Activated CD8-positive, alpha-beta memory T cell treated with anti-CD3 and anti-CD28 coated beads, Interleukin-2, amount 50 U/mL, for 48 hours (primary cell): ENCODE measurements at places on chromosomes 2 and 18.

GRCh38 chr2:240030379-240031094 lies at the start of gene OR6B2:
TSS of gene OR6B2 (minus strand) at chr2:240030429. CDS start at chr2:240030429, 0 bp downstream.
- no peak for DNase-seq

DNA sequence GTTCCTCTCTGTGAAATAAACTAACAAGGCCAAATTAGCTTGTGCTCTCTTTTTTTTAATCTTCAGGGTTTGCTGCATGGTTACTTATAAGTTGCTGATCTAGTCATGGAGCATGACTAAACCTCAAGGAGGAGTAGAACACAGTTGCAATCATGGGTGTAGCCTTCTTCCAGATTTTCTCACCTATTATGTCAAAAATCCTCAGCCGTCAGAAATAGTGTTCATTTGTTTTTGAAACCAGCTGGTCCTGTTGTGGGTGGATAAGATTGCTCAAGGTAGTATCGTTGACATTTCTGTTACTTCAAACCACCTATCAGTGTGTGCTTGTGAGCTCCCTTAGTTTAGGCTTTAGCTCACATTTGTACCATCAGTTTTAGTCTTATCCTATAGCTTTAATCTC lies 11.2 kb downstream of the RELCH start:
- no peak for DNase-seq

DNA sequence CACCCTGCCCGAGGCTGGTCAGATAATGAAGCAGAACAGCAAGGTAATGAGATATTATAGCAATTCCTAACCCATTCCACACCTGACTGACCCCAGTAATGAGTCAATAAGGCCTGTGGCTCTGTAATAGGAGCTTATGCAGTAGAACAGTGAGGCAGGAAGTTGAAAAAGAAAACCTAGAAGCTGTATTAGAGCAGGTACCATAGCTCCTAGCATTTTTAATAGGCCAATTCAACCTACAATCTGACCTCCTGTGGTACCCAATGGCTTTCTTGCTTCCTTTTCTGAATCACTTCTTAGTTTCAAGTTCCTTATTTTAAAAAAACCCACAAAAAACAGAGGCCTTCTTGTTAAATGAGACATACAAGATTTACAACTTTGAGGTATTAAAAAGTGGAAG lies 43.6 kb upstream of the MAP2 start:
- DNase-seq: no peak

DNA sequence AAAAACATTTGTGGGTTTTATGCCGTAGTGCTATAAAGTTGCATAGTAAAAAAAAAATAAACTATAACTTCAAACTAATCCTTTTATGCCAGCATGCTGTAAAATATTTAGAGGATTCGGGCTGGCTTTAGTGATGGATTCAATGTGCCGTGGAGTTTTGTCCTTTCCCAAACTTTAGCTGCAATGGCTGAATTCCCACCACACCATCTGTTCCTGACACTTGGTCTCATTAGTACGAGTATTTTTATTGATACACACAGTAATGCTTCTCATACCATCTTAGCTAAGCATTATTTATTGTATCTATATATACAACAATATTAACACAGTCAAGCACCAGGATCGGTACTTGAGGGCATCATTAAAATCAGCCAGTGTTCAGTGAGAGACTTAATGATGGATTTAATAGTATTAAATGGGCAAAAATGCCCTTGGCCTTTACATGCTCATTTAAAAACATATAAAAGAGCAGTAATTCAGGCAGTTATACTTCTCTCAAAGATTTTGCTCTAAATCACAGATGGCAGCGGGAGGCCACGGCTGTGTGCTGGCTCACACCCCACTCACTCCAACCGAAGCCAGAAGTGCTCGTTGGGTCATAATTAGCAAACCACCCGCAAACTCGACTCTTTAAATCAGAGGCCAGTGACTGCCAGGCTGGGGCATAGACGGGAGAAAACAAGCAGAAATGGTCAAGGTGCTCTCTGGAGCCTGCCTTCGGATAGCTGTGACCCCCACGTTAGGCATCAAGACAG lies 297.0 kb upstream of the REV1 start:
- DNase-seq: no peak
